Neural crest cell (in vitro differentiated cells): ENCODE measurements at places on chromosomes 13 and 19. TPM values are rescaled to one million over a fixed set of nuclear protein-coding genes. Genes with fewer than 3 reads are reported as not detected.

DNA sequence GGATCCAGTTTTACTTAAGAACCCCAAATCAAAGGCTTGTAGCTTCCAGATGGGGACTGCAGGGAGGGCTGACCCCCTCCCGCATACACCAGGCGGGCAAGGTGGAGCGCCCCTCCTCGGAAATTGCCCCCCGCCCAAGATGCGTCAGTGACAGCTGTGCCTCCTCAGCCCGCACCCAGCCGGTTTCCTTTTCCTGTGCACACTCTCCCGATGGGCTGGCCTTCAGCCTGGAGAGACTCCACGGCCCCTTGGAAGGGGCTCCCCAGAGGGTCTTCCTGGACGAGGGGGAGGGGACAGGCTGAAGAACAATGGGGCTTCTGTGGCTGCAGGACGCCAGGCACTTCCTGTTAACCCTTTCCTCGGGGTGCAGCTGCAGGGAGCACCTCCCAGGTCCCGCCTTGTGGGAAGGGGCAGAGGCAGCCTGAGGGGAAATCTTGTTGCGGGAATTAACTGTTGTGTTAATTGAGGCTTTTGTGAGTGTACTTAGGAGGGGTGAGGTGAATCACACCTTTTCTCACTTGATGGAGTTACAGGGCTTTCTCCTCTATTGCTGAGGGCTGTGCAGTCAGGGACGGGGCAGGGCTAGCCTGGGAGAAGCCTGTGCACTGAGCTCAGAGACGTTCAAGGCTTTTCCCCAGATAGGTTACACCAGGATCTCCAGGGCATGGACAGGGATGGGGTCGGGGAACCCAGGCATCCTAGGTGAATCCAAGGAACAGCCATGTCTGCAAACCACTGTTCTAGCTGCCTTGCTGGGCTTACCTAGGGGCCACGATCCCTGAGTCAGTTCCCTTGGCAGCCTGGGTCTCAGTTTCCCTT, 14.3 kb downstream of the IER2 start:
- DNase-seq = peak; percentile 80

DNA sequence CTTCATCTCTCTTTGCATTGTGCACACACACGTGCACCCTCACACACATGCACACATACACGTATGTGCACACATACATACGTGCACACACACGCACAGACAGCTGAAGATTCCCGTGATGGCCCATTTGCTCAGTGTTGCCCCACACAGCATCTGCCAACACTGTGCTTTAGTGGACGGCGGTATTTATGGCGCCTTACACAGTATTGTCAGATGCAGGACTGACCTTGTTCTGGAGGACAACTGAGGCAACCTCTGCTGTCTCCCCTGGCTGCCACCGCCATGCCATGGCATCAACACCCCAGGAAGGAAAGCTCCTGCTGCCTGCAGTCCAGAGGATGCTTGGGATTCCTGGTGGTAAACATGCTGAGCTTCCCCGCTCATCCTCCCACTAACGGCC, 316.4 kb downstream of the TEX29 start:
- DNase-seq = no peak

DNA sequence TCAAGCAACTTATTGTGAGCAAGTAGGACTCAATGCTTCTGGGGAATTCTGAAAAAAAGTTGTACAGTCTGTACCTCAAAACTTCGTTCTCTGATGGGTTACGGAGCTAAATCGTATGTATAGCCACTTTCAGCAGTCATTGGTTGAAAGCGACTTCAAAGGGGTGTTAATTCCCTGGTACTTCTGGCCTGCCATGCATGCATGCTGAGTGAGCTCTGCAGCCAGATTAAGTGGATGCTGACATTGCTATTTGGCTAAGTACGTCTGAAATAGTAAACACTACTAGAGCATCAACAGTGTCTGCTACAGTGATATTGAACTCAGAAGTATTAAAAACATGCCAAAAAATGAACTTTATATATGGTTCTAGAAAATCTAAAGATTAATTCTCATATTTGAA, 1183.1 kb upstream of the PCDH20 start:
- no peak for DNase-seq

- peak; percentile 79 for DNase-seq
Observed at GRCh38 chr19:49533551-49534488, 6.0 kb downstream of the RCN3 start.

SERP2 gene
- 10.3 and 14.0 TPM in 2 replicates for total RNA-seq
